ENCODE measurements at places on chromosomes 11 and 22.

GRCh38 chr11:86438685-86439084 lies 64.0 kb downstream of the CCDC81 start:
- DNase-seq = no peak

DNA sequence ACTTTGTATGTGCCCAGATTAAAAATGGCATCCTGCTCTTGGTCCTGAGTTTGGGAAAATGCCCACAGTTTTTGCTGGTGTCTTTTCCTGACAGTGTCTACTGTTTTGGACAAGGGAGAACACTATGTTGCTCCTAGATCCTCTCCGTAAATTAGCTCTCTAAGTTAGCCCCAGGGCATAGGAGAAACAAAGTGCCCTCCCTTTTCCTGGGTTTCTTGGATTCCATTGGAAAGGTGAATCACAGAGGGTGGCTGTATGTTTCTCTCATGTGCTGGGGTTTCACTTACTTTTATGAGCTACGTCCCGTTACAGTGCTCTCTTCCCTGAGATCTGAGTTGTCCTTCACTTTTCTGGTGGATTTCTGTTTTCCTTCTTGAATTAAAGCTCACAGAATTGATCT lies 782.8 kb downstream of the CNTN5 start:
- no peak for DNase-seq

- no peak for DNase-seq
These were observed 891.4 kb downstream of the METTL15 start for GRCh38 chr11:28999620-29000019.

DNA sequence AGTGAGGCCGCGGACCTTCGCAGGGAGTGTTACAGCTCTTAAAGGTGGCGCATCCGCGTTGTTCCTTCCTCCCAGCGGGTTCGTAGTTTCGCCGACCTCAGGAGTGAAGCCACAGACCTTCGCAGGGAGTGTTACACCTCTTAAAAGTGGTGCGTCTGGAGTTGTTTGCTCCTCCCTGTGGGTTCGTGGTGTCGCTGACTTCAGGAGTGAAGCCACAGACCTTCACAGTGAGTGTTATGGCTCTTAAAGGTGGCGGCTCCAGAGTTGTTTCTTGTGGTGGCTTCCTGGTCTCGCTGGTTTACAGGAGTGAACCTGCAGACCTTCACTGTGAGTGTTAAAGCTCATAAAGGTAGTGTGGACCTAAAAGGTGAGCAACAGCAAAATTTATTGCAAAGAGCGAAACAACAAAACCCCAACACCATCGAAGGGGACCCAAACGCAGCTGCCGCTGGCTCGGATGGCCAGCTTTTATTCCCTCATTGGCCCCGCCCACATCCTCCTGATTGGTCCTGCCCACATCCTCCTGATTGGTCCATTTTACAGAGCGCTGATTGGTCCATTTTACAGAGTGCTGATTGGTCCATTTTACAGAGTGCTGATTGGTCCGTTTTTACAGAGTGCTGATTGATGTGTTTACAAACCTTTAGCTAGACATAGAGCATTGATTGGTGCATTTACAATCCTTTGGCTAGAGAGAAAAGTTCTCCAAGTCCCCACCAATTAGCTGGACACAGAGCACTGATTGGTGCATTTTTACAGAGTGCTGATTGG lies 1.2 kb upstream of the TMEM45B start:
- no peak for DNase-seq

DNA sequence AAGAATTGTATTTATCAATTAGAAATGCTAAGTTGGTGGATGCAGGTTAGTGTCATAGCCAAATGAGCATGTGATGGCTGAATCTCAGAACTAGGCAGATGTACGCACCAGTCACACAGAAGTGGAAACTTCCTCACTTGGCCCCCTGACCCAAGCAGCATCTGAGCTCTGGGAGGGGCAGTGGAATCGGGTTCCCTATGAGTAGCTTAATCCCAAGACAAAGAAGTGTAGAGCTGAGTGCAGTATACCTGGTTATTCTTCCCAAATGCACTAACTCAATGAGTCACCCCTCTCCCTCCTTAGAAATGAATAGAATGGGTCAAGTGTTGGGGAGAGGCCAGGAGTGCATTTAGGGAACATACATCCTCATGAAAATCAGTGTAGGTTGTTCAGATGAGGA lies 224.6 kb downstream of the FAT3 start:
- no peak for DNase-seq

GRCh38 chr11:83773950-83774880 lies 488.0 kb upstream of the CCDC90B start:
- no peak for DNase-seq

DNA sequence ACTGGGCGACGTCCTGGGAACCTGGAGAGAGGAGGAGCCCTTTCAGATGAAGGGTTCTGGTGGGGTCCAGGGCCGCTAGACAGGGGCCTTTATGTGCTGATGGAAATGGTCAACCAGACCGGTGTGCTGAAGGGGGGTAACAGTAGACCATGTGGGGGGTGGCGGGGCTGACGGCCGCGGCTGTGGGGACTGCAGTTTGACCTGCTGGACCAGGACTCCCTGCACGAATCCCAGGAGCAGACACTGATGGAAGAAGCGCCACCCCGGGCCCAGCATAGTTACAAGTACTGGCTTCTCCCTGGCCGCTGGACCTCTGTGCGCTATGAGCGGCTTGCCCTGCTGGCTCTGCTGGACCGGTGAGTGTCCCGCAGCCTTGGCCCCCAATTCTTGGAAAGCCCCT lies 6.4 kb downstream of the PCNX3 start:
- DNase-seq = no peak

DNA sequence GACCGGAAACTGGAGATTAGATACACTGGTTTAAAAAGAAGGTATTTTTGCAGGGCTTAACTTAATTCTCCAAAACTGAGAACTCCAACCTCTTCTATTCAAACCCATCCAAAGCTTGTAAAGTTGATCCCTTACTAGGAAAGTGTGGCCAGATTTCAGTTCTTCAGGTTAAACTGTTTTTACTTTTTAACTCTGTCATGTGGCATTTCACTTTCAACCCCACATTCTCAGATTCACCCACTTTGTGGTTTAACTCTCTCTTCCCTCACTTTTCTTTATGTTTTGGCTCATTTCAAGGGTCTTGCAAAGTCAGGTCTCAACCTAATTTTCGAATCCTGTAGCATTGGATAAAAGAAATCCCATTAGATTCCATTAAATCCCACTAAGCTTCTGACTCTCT lies 75.4 kb downstream of the MPPED2 start:
- DNase-seq = no peak

DNA sequence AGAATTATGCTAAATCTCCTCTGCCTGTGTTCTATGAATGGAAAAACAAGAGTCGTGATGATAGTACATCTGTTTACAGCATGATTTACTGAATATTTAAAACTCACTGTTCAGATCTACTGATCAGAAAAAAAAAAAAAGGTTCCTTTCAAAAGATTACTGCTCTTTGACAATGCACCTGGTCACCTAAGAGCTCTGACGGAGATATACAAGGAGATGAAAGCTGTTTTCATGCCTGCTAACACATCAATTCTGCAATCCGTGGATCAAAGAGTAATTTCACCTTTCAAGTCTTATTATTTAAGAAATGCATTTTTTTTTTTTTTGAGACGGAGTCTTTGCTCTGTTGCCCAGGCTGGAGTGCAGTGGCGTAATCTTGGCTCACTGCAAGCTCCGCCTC lies 30.7 kb downstream of the CLTCL1 start:
- DNase-seq = no peak

GRCh38 chr11:76119032-76119431 lies 87.3 kb downstream of the WNT11 start:
- DNase-seq = no peak

DNA sequence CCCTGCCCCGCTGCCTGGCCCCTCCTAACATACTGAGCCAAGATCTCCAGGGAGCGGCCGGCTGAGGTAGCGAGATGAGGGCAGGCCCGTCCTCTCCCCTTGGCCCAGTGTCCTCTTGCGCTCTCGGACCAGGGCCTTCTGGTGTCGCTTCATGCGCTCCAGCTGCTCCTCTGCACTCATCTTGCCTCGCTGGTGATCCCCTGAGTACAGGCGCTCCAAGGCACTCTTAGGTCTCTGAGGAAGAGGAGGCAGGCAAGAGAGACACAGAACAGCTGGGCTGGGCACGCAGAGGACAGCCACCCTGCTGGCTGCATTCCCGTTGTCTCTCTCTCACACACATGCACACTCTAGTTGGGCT lies 50.6 kb downstream of the C11orf58 start:
- DNase-seq = no peak

- no peak for DNase-seq
These were observed 528.1 kb downstream of the MN1 start for GRCh38 chr22:27273436-27273835.

DNA sequence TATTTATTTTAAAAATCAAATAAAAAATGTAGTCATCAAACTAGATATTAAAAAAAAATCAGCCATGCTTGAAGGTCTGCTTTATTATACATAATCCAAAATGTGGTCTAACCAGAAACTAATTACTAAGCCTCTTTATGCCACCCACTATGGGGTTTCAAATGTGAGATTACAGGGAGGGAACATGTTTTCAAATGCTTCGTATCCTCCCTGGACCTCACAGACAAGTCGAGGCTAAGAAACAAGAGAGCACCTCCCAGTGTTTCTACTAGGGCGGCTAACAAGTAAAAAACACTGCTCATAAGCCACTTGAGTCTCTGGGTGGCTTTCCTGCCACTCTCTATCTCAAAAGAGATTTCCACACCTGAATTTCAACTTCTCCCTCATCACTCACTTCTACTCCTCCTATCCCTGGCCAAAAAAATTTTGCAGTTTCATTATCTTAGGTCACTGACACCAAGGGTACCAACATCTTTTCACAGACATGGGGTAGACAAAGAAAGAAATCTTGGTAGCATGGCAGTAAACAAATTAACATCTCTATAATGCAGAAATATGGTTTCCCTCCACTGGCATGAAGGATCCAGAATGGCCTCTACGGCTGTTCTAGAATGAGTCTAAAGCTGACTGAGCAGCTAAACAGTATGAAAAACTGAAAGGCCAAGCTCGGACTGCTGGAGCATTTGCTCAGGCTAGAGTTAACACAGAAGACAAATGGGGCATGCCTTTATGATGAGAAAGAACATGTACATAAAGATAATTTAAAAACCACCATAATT lies 50.9 kb downstream of the PITPNB start:
- DNase-seq = no peak

DNA sequence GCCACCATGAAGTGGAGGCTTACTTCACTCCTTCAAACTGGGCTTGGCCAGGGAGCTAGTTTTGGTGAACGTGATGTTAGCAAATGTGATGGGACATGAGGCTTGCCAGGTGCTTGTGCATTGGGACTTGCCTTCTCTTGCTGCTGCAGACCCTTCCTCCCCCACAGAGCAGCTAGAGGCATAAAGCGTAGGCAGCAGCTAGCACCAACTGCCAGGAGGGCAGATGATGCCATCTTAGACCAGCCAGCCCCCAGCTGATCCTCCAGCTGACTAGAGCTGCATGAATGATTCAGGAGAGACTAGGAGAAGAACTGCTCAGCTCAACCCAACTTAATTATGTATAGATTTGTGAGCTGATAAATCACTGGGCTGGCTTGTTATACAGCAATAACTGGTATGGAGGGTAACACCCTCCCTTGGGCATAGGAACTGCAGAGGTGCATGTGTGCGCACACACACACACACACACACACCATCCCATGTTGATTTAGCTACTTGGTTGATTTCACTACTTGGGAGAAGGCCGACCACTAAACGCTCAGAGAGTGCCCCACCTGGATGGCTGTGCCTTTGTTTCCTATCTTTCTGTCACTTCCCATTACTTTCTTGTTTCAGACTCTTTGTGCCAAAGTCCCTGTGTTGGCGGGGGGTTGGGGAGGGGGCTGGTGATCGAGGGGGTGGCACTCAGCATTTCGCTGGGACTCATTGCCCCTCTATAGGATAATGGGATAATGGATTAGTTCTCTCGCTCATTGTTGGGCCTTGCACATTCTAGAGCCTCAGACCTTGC lies 202.8 kb downstream of the ADAMTS15 start:
- DNase-seq = no peak

DNA sequence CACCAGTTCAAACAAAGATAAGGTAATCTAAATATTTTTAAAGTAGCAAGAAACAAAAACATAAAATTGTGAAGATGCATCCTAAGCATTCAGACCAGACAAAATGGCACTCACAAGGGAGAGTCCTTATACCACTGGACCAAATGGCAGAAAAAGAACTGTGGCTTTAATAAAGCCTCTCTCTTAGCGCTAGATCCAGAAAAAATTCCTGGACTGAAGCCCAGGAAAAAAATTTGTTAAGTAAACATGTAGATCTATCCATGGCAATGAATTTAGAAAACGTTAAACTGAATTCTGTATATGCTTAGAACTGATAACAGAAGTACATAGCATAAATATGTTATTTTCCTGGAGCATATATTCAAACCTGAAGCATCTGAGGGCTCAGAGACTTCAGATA lies 11.8 kb upstream of the CD59 start:
- no peak for DNase-seq

GRCh38 chr11:15189641-15190365 lies 75.1 kb downstream of the INSC start:
- no peak for DNase-seq

GRCh38 chr11:74462631-74463030 lies 4.7 kb downstream of the KCNE3 start:
- DNase-seq = no peak

- no peak for DNase-seq
These were observed 2.2 kb upstream of the TUT1 start for GRCh38 chr11:62593434-62594044.

GRCh38 chr22:42317691-42318547 lies 47.5 kb upstream of the TCF20 start:
- DNase-seq = no peak

DNA sequence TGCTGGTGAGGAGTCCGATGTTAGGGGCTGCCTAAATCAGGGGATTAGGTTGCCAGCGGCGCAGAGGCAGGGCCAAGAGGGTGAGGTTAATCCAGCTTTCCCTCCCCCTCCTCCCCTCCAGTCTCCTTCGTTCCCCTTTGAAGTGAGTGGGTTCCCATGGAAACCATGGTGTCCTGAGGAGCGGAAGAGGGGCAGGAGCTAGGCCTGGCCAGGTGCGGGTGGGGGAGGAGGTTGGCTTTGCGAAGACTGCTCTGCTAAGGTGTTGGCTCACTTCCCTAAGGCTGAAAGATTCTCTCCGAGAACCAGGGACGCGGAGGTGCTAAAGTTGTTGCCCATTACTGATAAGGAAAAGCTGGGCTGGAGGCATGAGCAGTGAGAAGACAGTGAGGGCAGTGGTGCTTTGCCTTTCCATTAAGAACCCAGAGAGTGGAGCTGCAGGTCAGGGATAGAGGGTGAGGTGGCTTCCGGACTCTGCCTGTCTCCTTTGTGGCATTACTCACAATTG lies 124.6 kb downstream of the FEZ1 start:
- DNase-seq = no peak

DNA sequence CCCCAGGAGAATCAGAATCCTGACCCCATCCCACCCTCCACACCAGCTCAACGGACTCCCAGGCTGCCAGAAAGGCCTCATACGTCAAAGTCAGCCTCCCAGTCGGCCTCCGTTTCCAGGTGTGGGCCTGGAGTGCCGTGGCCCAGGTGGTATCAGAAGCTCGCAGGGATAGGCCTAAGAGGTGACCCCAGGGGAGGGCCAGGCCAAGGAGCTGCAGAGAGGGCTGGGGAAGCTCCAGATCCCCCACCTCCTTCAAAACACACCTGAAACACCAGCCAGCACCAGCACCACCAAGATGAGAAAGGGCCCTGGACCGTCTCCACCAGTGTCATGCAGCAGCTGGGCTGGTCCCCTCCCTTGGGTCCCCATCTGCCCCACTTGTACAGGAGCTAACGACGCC lies 20.3 kb downstream of the ASCL2 start:
- no peak for DNase-seq
